ENCODE measurements at places on chromosomes 5 and 9. TPM values are rescaled to one million over a fixed set of nuclear protein-coding genes. Genes with fewer than 3 reads are reported as not detected.

DNM1 gene
- 0.48 TPM for total RNA-seq

TEX48 gene
- not detected for total RNA-seq

NEUROG1 gene
- not detected for total RNA-seq

NUTM2F gene
- total RNA-seq, result not detected

GRCh38 chr9:126228781-126229444 is 97.7 kb upstream of the MVB12B start:
- DNase-seq, result peak; percentile 76

DNA sequence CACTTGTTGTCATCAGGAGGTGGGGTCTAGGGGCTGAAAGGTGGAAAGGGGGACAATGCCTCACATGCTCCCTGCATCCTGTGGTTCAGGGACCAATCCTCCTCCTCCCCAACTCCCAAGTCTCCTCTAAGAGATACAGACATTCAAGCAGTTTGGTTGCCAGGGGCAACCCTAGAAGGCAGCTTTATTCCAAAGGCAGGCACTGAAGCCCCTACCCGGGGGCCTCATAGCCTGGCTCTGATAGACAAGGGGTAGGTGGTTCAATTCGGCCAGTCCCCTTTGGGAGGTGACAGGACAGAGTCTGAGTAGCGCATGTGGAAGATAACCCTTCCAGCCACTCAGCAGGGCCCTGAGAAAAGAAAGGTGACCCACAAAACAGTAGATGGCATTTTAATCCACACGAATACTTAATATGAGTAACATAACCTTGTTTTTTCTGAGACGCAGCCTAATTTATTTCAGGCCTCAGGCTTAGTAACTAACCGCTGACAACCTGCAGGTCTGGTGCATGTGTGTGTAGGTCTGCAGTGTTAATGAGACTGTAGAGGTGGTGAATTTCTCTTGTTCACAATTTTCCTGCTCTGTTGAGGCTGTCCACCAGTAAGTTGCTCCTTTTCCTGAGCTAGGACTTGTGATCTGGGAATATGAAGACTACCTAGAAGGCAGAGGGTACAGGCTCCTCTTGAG is 31.3 kb upstream of the HSPA9 start:
- no peak for DNase-seq

- DNase-seq, result no peak
These were observed 134.8 kb upstream of the BOD1 start for GRCh38 chr5:173751266-173751600.

All from SK-MEL-5 (cell line).